Occipital lobe (tissue), 3 donors: ENCODE measurements at places on chromosomes 3 and 15.

DNA sequence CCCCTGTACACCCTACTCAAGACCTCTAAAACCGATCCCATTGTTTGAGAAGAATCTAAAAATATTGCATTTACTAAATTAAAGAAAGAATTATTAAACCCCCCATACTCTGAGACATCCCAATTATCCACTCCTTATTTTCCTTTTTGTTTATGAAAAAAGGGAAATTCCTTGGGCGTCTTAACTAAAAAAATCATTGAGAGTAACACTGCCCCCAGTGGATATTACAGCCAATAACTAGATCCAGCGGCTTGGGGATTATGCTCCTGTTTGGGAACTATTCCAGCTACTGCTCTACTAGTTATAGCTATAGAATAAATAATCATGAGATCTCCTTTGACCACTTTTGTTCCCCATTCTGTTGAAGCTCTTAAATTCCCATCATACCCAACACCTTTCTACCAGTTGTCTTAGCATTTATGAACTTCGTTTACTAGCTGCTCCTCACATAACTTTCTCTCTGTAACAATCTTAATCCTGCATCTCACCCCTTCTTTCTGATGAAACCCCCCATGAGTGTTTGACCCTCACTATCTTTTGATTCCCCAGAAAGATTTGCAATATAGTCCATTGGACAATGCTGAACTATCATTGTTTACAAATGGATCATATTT is 12.7 kb upstream of the CFAP91 start:
- DNase-seq, result no peak

DNA sequence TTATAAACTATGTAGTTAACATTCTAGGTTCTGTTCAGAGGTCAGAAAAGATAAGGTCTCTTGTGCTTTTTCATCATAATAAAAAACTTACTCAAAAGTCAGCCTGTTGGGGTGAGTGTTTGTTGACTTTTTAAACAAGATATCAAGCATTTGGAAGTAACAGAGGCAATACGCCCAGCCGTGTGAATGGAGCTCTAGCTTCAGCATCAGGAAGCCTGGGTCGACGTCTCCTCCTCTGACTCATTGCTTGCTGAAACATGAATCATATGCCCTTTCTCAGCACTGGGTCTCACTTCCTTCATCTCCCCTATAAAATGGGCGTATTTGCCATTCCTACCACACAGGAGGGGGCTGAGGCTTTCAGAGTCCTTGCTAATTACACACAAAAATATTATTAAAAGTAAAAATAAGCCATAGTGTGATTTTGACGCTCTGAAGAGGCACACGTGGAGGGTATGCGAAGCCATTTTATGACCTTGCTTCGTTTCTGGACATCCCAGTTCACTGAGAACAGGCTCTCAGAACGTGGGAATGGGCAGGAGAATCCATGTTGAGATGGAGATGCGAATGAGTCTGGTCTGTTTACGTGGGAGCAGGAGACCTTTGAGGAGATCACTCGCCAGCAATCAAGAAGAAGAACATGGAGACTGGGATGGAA is 220.8 kb upstream of the TPRG1 start:
- no peak for DNase-seq

- no peak for DNase-seq
These were observed 38.8 kb downstream of the IMPG2 start for GRCh38 chr3:101281521-101282030.

GRCh38 chr3:150449169-150449721 is 41.1 kb downstream of the TSC22D2 start:
- no peak for DNase-seq

- no peak for DNase-seq
These were observed 132.9 kb downstream of the MAGI1 start for GRCh38 chr3:65905771-65906170.
